ENCODE measurements at places on chromosomes 2 and 18. TPM values are rescaled to one million over a fixed set of nuclear protein-coding genes. Genes with fewer than 3 reads are reported as not detected.

The ZNF385B gene
- 22.9 TPM for total RNA-seq

DNA sequence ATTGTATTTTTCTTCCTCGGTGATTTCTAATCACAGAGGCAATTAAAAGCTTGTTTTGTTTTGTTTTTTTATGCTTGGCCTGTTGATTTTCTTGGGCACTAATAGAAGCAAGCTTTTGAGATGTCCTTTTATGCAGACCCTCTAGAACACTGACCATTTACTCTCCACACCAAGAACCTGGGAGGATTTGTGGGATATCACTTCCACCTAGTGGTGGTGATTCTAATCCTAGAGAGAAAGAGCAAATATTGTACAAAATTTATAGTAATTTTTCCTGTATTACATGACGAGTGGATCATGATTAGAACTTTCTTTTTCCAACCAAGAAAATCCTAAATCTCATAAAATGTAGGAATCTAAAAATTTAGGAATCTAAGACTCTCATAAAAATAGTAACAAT is 23.4 kb downstream of the NEMP2 start:
- H3K4me1 ChIP-seq: no peaks in the 10 kb centered on the region
- DNase-seq: no peak
- no peak overlapping the region for H3K27ac ChIP-seq
- H3K27me3 ChIP-seq: no peaks in the 10 kb centered on the region
- no peak overlapping the region for H3K4me3 ChIP-seq

- H3K4me3 ChIP-seq: no peak overlapping the region
- H3K27me3 ChIP-seq: peaks cover 6% of the 10 kb centered on the region
- H3K36me3 ChIP-seq: no peaks in the 10 kb centered on the region
Observed at GRCh38 chr2:234796045-234796591, 155.7 kb upstream of the SH3BP4 start.

- no peak overlapping the region for H3K27ac ChIP-seq
- H3K4me3 ChIP-seq: no peak overlapping the region
- no peaks in the 10 kb centered on the region for H3K27me3 ChIP-seq
- peaks cover 8% of the 10 kb centered on the region for H3K4me1 ChIP-seq
- no peak for DNase-seq
Observed at GRCh38 chr2:25063876-25064660, 22.2 kb downstream of the EFR3B start.

DNA sequence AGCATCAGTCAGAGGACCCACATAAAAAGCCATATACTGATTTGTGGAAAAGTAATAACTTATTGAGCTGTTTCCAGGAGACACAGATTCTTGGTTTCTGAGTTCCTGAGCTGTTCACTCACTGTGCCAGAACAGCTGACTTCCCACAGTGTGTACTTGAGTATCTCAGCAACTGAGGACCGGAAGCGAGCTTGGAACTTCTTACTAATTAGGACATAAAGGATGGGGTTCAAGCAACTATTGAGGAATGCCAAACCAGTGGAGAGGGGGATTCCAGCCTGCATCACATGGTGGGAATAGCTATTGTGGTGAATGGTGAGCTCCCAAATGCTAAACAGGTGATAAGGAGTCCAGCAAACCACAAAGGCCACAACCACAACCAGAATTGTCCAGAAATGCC is 16.4 kb downstream of the EEF1B2 start:
- H3K4me3 ChIP-seq: no peak overlapping the region
- H3K4me1 ChIP-seq: no peaks in the 10 kb centered on the region
- H3K27me3 ChIP-seq: no peaks in the 10 kb centered on the region
- peaks cover 4% of the 10 kb centered on the region for H3K36me3 ChIP-seq
- H3K27ac ChIP-seq: no peak overlapping the region

- H3K27ac ChIP-seq: no peak overlapping the region
- no peaks in the 10 kb centered on the region for H3K27me3 ChIP-seq
- DNase-seq: no peak
- no peak overlapping the region for H3K4me3 ChIP-seq
- no peaks in the 10 kb centered on the region for H3K4me1 ChIP-seq
Observed at GRCh38 chr2:8803658-8804379, 33.6 kb downstream of the KIDINS220 start.

DNA sequence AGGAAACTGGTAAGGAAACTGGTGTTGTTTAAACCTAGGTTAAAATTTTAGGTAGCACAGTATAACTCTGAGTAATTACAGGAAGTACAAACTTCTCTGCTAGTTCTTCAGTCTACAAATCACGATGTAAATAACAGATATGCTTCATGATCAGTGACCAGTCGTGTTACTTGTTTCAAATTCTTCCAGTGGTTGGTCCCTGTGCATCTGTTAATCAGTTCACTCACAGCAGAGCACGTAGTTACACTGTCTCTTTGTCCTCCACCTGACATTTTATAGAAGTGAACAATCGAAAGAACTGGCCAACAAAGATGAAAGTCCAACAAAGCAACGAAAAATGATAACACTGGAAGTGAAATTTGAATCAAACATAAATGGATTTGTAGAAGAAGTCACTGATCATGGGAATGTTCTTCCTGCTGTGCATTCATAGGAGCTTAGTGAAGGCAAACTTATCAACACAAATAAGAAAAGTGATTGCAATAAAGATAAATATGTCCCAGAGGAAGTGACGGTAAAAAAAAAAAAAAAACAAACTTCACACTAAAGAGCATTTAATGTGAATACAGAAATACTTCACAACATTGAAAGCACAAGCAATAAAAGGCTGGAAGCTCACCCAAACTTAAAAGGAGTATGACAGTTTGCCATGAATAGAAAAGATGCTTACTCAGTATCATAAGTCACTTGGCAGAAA is 7.0 kb downstream of the EIF2AK2 start:
- H3K27me3 ChIP-seq: no peaks in the 10 kb centered on the region
- no peak for DNase-seq
- H3K36me3 ChIP-seq: peaks cover 3% of the 10 kb centered on the region
- no peaks in the 10 kb centered on the region for H3K4me1 ChIP-seq
- H3K27ac ChIP-seq: no peak overlapping the region

- no peak overlapping the region for H3K27ac ChIP-seq
- H3K27me3 ChIP-seq: no peaks in the 10 kb centered on the region
- no peaks in the 10 kb centered on the region for H3K4me1 ChIP-seq
Observed at GRCh38 chr18:62569081-62569655, 46.3 kb downstream of the ZCCHC2 start.

GRCh38 chr18:76490670-76491472 is 4.2 kb downstream of the ZNF516 start:
- no peaks in the 10 kb centered on the region for H3K27me3 ChIP-seq
- no peak overlapping the region for H3K27ac ChIP-seq
- H3K36me3 ChIP-seq: no peaks in the 10 kb centered on the region
- H3K4me3 ChIP-seq: peak overlapping the region; percentile 67
- peak; percentile 56 for DNase-seq

- no peak overlapping the region for H3K27ac ChIP-seq
- H3K4me3 ChIP-seq: peak overlapping the region; percentile 47
Observed at GRCh38 chr2:64860276-64860885, 128.8 kb upstream of the SLC1A4 start.

DNA sequence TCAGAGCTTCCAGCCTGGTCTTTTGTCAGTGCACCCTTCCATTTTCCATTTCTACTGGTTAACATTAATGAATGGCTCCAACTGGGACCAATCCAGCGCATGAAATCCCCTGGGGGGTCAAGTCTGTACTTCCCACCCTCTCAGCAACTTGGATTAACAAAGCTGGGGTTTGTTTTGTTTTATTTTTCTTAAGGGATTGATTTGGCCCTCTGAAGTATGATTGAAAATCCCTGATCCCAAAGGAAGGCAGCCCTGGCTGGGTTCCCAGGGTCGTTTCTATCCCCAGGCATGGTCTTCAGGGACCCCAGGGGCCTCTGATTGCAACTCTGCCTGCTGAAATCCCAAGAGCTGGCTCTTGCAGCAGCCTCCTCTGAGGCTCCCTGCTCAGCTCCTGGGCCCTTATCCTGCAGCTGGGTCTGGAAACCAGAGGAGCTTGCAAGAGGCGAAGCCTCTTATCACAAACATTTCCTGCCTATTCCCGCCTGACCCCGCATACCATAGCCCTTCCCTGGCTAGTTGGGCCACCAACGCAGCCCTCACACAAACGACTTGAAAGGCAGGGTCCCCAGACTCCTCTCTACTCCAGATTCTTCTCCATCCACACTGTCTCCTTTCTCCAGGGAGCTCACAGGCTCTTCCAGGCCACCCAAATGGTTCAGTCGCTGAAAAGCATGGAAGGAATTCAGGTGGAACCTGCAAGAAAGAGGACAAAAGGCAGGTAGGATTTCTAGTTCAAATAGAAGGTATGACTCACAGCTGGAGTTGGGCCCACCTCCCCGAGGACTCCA is 109.7 kb upstream of the PKDCC start:
- no peaks in the 10 kb centered on the region for H3K36me3 ChIP-seq
- H3K4me1 ChIP-seq: peaks cover 69% of the 10 kb centered on the region
- H3K27ac ChIP-seq: peak overlapping the region; percentile 85
- DNase-seq: peak; percentile 64
